ENCODE measurements at places on chromosomes 12 and 14.

GRCh38 chr12:77031745-77032144 lies 33.6 kb downstream of the E2F7 start:
- no peak for DNase-seq

DNA sequence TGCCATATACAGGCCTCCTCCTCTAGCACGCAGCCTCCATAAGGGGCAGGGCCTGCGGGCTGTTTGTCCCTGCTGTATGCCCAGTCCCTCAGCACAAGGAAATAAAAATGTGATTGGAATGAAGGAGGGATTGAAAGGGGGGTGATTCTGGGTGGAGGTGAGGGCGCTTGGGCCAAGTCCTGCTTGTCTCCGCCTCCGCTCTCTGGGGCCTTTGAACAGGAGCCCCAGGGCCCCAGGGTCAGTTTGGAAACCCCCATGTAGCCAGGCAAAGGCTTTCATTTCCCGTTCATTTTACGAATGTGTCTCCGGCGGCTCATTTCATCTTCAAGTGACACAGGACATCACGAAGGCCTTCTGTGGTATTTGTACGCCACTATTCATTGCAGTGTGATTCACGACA lies 4.5 kb upstream of the CACNA2D4 start:
- peak; percentile 11 for DNase-seq

- no peak for DNase-seq
Measured at GRCh38 chr12:27456618-27457017, 10.1 kb downstream of the SMCO2 start.

DNA sequence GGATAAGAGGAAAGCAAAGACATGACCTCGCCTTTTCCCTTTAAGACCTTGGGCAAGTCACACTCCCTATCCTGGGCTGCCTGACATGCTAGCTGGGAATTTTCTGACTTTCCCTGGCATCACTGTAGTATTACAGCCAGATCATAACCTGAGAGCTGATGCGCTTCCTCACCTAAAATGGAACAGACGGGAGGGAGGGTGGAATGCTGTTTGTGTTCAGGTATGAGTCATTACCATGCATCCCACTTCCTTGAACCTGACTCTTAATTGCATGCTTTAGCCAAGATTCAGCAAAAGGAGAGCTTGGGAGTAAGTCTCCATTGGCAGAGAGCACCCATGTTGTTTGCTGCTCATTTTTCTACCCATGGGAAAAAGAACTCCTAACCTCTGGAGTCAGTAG lies 156.5 kb downstream of the KCNK10 start:
- peak; percentile 6 for DNase-seq

DNA sequence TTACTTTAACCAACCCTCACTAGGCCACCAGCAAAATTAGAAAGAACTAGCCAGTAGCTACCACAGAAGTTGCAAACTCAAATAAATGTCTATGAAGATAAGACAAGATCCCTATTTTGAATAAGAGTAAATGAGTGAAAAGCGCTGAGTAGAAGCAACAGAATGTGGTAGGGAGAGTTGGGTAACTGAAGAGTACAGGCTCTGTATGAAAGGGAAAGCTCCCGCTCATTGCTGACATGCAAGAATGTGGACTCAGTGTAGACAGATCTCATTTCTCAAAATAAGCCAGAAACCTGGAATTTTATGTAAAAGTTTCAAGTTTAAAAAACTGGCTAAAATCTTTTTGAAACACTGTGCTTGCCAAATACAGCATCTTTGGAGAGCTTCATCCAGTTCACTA lies 63.9 kb downstream of the NAV3 start:
- DNase-seq: no peak

GRCh38 chr14:78071016-78071549 lies 99.1 kb upstream of the NRXN3 start:
- no peak for DNase-seq

- no peak for DNase-seq
Measured at GRCh38 chr14:99378782-99379214, 101.9 kb downstream of the SETD3 start.

DNA sequence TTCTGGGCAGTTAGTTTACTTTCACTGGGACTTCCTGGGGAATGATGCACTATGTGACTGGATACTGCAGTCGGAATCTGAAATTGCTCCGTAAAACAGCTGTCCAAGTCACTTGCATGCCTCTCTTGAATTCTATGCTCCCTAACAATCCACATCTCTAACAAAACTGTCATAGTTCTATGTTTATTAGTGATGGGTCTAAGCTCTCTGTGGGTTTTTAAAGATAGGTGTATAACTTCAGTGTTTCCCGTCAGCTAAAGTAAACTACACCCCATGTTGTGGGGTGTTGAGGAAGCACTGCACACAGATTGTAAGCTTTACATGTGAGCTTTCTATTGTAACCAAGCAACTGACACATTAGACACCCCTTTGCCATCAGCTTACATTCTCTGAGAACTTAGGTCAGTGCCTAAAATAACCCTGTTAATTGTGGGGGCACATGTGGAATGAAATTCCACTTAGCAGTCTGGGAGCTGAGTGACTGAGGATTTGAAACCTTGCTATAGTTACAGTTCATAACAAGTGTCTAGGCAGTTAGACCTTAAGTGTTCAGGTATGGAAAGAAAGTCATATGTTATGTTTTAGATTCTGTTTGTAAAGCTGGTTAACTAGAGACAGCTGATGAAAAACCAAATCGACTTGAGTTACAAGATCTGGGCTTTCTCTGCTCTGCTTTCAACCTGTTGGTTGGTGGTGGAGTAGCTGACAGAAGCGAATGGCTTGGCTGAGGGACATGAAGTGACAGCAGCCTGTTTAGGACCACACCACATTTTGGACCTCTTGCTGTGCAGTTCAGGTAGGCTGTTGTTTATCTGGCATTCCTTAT lies 165.7 kb downstream of the AKAP6 start:
- peak; percentile 46 for DNase-seq

DNA sequence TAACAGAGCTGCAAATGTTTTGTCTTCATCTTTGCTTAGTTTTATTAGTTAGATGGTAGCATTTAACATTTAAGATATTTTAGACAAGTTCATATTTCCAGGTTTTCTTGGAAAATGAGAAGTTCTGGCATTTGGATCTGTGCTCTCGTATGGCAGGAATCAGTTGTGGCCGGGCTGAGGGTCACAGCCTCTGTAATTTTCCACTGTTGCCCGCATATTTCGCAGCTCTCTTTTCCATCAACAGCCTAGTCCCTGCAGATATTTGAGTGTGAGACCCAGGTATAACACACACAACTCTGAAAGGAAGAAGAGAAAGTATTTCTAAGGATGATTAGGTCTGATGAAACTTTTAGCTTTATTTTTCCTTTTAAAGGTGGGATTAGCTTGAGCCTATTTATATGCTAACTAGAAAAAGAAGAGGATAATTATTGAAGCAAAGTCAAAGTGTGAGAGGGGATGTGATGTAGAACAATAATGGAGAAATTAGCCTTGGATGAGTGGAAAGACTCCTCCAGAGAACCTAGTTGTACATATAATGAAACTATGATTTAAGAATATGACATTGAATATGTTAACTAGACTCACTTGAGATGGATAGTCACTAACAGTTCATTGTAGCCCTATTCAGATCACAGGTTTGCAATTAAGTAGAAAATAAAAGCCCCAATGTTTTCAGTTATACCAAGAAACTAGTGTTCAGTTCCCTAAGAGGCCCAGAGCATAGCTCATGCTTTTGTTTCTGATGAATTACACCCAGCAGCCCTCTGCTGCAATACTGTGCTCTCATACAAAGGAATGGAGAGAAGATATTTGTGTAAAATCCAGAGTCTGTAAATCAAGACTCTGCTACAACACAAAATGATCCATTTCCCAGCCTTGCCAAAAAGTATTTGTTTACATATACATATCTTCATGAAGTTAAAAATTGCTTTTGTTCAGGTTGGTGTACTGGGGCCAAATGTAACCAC lies 158.4 kb downstream of the C12orf50 start:
- peak; percentile 37 for DNase-seq

DNA sequence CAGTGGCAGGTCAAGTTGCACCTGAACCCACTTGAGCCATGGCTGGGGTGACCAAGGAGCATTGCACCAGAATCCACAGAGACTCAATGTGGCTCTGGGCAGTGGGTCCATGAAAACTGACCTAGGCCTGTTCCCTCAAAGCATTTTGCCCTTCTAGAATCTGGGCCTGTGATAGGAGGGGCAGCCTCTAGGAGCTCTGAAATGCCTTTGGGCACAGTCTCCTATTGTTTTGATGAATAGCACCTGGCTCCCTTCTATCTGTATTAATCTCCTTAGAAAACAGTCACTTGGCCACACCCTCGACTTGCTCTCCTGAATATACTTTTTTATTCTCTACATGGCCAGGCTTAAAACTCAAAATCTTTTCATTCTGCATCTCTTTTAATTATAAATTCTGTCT lies 14.1 kb upstream of the KRAS start:
- no peak for DNase-seq

DNA sequence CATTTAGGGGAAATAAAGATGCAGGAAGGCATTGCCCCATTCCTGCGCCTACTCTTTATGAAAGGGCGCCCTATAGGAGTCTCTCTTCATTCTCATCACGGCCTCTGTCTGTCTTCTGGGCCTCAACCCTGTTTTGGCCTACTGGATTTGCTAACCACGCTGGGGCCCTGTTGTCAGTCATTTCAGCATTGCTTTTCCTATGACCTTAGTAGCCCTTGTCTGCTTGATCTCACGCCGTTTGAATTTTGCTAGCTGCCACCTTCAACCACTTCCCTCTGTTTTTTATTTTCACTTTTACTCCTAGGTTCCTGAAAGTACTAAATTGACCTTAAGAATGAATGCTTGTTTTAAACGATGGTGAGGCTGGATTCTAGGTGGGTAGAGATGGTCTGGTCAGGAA lies 139.0 kb downstream of the SYNE2 start:
- DNase-seq: no peak

DNA sequence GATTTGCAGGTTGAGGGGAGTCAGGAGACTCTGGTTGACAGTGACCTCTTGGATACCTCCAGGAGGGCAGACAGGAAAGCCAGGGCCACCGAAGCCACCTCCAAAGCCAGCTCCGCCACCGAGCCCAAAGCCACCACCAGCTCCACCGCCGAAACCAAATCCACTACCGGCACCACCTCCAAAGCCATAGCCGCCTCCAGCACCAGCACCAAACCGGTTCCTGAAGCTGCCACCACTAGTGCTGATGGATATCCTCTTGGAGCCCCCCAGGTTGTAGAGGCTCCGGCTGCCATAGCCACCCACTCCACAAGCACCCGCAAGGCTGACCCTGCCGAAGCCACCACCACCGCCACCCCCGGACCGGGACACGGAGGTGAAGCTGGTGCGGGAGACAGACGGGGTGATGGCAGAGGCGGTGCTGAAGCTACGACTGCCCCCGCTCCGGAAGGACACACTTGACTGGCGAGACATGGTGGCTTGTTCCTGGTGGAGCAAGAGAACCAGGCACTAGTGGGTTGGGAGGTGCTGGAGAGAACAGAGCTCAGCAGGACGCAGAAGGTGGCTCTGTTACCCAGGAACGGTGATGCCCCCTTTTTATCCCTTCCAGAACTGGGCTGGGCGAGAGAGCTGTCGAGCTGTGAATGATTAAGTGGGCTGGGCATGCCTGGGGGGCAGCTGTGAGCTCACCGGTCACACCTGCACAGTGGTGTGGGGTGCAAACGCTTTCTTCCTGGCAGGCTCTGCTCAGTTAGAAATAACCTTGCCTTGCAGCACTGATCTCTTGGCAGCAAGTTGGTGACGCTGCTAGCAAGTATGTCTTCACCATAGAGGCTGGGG lies at the start of gene KRT5:
TSS of gene KRT5 (minus strand) at position 569 of the 837 bp plus-strand sequence. CDS start at position 471, 98 bp downstream.
- DNase-seq: peak; percentile 34

DNA sequence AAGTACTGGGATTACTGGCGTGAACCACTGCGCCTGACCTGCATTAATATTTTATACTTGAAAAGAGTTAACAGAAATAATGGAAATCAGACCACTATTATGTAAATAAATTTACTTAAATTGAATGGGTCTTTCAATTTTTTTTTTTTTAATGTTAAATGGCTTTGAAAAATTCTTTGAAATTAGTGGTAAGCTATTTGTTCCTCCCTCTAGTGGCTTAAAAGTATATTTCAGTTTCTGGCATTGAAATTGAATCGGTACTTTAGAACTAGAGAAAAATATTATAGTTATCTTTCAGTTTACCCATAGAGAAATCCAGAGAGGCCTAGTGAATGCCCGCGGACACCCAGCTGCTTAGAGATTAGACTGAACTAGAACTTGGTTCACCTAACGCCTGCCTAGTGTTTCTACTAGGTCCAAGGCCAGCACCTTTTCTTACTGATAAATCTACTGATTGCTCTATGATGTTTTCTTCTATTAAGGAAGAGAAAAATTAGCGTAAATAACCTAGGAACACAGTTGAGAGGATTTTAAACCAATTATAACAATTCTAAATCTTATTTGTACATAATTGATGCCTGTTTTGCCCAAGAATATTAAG lies 106.5 kb downstream of the EML1 start:
- no peak for DNase-seq

GRCh38 chr14:64857979-64858744 lies 21.5 kb downstream of the SPTB start:
- no peak for DNase-seq

DNA sequence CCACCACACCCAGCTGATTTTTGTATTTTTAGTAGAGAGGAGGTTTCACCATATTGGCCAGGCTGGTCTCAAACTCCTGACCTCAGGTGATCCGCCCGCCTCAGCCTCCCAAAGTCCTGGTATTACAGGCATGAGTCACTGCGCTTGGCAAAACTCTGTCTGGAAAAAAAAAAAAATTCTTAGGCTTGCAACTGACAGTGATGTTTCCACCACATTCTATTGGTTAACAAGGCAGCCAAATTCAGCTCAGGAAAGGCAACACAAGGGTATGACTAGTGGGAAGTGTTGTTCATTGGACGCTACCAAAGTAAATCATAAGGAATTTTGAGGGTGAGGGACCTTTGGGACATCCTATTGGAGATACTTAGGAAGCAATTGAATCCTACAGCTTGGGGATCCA lies 2.9 kb upstream of the SBNO1 start:
- no peak for DNase-seq

- DNase-seq: no peak
Measured at GRCh38 chr12:52042706-52043385, 8.4 kb upstream of the NR4A1 start.

DNA sequence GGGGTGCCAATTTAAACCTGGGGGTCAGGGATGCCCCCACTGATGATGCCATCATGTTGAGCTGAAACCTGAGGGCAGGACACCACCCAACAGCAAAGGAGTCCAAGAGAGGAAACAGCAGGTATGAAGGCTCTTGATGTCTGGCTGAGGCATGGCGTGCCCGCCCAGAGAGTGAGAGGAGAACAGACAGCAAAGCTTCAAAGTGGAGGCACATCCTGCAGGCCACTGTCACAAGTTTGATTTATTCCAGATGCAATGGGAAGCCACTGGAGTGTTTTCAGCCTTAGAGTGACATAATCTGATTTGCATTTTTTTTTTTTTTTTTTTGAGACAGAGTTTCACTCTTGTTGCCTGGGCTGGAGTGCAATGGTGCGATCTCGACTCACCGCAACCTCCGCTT lies 34.8 kb downstream of the IRF2BPL start:
- DNase-seq: no peak

DNA sequence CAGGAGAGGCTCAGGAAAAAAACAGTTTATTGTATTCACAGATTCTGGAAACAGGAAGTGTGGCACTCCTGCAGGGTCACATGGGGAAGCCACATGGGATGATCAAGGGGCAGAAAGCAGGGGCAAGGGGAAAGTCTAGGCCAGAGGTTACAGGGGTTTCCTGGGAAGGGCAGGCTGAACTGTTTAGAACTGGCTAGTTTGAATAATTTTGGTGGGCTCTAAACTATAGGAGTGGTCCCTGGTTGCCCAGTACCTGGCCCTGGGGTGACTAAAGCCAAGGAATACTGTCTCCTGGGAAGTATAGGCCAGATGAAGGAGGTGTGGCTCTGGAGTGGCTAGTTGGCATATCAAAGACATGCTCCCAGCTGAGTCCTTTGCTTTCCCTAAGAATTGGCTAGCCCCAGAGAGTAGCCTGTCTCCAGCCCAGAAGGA lies 169.2 kb downstream of the SLC41A2 start:
- DNase-seq: no peak

GRCh38 chr12:45933504-45933903 lies 56.9 kb downstream of the SCAF11 start:
- no peak for DNase-seq
